Retinal pigment epithelial cell (primary cell): ENCODE measurements at places on chromosomes 1 and 21.

- no peak for DNase-seq
These were observed 88.7 kb downstream of the ITPKB start for GRCh38 chr1:226650236-226650841.

GRCh38 chr1:106889059-106889458, 167.4 kb upstream of the PRMT6 start:
- no peak for DNase-seq

DNA sequence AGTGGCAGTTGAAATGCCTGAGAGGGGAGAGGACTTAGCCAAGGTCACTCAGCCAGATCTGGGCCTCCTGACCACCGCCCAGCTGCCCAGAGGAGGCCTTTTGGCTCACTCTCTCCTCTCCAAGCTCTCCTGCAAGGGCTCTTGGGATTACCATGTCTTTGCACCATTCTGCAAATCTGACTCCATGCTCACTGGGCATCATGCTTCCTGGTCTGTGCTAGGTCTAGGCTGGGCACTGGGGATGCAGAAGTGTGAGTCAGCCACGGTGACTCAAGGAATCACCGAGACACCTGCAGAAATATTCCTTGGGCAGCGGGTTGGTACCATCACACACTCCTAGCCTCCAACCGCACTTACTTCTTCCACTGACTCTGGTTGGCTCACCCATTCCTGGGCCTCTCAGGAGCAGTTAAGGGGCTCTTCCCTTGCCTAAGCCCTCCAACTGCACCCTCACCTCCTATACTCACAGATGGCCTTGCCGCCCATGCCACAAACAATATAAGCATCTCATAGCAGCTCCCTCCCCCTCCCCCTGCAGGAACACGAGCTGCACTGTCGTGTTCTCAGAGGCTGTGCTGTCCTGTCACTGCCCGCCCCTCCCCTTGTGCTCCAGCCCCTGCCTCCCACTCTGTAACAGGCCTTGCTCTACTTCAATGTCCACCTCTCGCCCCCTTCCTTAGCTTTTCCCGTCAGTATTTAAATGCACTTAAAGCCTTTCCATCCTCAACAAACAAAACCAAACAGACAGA, 34.8 kb downstream of the CDCP2 start:
- DNase-seq, result no peak

DNA sequence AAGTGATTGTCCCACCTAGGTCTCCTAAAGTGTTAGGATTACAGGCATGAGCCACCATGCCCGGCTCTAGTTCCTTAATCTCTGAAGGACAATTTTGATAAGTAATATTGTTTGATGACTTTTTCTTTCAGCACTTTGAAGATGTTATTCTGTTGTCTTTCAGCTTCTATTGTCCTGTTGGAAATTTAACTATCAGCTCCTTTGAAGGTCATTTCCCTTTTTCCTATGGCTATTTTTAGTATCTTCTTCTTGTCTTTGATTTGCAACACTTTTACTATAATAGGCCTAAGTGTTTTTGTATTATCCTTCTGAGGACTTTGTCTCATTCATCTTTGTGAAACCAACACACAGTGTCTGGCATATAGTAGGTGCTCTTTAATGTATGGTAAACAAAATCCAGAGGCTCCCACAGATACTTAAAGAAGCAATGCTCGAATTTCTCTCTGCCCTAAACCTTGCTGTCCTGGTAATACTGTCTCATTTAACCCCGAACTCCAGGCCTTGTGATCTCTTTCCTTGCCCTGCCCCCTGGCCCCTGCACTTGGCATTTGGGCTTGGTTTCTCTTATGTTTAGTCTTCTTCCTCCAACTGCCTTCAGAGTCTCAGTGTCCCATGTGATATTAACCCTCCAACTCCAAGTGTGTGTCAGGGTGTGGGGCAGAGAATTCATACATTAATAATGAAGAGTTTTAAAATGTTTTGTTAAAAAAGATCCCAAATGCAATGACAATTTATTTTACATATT, 19.0 kb upstream of the AGO1 start:
- no peak for DNase-seq

GRCh38 chr1:234397732-234398131, 24.5 kb downstream of the COA6 start:
- DNase-seq, result no peak

- DNase-seq, result no peak
These were observed 15.0 kb downstream of the PADI3 start for GRCh38 chr1:17263936-17264335.

GRCh38 chr1:181033799-181034451, at the start of gene MR1:
MR1 (plus strand) TSS chr1:181033983; CDS start chr1:181034008, 25 bp downstream.
- no peak for DNase-seq

GRCh38 chr1:156751451-156751756, at the start of gene HDGF:
HDGF (minus strand) TSS chr1:156751675; CDS start chr1:156751429, 246 bp downstream.
- no peak for DNase-seq

GRCh38 chr1:201084295-201084694, 27.9 kb downstream of the CACNA1S start:
- DNase-seq, result no peak

- no peak for DNase-seq
These were observed 78.0 kb downstream of the LBR start for GRCh38 chr1:225349826-225350225.

- no peak for DNase-seq
These were observed at the start of gene FAM167B for GRCh38 chr1:32246888-32247273. FAM167B (plus strand) TSS chr1:32247222; CDS start chr1:32247422, 200 bp downstream.

DNA sequence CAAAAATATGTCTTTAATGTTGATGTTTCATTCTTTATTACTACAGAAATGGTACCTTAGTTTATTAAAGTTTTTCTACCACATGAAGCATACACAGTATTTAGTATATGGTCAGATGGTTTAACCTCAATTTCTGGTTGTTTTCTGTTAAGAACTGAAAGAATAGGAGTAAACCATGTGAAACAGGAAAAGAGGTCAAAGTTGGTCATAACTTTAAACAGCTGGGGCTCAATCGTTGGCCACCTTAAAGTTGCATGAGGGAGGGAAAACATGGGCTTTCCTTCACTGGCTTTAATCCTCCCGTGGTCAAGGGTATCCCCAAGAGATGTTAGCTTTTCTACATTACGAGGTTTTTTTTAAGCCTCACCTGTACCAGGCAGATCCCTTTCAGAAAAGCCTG, 483.3 kb upstream of the ADAMTS5 start:
- DNase-seq, result no peak

GRCh38 chr1:23224739-23225648, 7.7 kb upstream of the HTR1D start:
- no peak for DNase-seq

- DNase-seq, result peak; percentile 42
These were observed 1.1 kb downstream of the GABPA start for GRCh38 chr21:25735646-25736597.

- no peak for DNase-seq
These were observed 29.0 kb downstream of the GRHL3 start for GRCh38 chr1:24348196-24348595.

DNA sequence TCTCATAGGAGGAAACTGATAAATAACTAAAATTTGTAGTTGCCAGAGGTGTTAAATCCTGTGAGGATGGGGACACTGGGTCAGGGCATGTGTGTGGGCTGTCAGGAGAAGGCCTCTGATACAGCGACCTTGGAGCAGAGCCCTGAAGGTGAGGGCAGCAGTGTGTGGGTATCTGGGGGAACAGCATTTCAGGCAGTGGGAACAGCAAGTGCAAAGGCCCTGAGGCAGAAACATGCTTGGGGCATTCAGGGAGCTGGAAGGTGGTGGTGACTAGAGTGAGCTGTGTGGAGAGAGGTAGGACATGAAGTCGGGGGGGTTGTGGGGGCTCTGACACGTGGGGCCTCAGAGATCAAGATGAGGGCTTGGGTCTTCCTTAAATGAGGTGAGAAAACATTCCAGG, 30.7 kb downstream of the ARHGEF10L start:
- no peak for DNase-seq

GRCh38 chr1:110215621-110216515, 5.8 kb downstream of the KCNC4 start:
- DNase-seq, result no peak

DNA sequence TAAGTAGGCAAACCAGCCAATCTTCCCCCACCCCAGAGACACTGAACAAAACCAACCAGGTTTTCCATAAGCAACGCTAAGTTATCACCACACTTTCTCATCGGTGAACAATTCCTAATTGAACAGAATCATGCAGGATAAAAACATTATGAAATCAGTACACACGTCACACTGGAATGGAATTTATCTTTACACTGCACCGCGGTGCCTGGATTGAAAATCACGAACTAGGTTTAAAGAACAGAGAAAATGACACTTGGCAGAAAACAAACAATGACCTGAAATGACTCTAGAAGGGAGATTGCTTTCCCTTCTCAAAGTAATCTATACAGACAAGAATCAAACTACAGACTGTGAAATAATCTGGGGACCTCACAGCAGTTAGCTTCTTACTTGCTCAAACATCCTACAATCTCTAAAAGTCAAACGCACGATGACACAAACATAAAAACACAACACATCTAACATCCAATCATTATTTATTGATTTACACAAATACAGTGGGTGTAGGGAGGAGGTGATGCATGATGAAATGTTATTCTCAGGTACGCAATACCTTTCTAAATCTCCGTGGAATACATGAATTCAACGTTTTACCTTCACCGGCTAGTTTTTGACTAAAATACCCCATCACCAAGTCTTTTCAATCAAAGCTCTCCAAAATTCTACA, 1.9 kb downstream of the EIF4G3 start:
- DNase-seq, result peak; percentile 70
